ENCODE measurements at places on chromosomes 4 and X.

- no peak for DNase-seq
Measured at GRCh38 chr4:136925203-136925602, 607.1 kb downstream of the PCDH18 start.

DNA sequence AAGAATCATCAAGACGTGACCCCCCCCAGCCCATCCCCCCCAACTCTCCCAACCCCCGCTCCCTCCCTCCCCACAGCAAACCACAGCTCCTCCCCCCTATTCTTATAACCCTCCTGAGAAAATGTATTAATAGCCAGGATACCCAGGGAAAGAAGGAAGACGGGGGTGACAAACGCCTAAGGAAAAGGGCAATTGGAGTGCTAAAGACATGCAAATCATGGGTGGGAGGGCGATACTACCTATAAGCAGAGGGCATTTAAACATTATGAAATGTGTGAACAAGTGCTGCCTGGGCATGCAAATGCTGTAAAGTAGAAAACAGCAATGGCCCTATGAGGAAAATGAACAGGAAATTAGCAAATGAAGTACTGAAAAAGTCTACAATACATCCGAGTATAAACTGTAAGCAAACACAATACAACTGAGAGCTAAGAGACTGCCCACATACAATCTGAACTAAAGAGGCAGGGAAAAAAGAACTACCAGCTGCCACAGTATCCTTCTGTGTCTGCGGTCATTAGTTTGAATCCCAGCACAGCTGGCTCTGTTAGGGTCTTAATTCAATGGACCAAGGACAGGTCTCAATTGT is 2.4 kb downstream of the CXXC4 start:
- no peak for DNase-seq

GRCh38 chr4:170128219-170128804 is 38.6 kb upstream of the AADAT start:
- no peak for DNase-seq

DNA sequence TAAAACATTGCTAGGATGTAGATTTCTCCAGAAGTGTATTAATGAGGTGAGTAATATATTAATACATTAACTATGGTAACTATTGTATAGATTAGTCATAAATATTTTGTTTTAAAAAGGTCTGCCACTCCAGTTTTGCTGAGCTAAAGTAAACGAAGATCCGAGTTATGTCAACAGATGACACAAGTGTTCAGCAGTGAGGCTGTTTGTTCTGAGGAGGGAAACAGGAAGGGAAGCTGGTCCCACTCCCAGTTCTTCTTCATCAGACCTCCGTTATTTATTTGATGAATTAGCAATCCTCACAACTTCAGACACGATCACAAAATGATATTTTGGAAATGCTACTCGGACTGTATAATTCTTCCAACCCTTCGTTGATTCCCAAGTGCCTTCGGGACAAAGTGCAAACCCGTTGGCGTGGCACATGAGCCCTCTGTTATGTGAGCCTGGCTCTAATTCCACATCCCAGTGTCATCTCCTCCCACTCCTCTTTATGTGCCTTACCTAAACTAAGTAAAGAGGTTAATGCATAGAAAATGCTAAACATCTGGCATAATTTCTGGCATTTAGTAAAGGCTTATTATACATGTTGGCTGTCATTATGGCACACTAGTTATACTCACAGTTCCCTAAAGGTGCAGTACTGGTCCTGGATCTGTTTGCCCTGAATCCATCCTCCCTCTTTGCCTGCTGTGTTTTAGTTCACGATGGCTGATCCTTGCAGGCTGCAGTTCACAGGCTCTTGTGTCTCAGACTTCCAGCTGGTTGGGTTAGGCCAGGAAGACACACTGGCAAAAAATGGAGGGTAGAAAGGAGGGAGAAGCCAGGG is 190.6 kb upstream of the LNX1 start:
- no peak for DNase-seq

GRCh38 chr4:156672492-156673305 is 298.9 kb downstream of the PDGFC start:
- DNase-seq, result no peak

DNA sequence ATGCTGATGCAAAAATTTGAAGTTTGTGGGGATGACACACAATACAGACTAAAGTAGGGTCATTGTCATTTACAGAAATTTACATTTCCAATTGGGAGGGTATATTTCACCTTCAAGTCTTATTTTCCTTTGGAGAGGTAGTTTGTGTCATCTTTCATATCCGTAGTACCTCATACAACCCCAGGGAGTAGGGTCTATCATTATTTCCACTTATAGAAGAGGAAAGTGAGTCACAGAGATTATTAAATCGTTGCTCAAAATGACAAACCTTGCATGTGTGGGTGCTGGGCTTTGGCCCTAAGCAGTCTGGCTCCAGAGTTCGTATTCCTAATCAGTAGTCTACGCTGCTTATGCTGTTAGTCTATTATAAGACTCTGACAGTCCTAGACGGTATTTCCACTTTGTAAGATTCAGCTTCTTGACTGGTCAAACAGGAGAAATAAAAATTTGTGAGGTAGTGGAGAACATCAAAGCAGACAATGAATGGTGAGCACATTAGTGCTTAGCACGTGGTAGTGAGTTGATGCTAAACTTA is 516.5 kb downstream of the PCDH7 start:
- DNase-seq, result no peak

- no peak for DNase-seq
Measured at GRCh38 chrX:20729416-20729815, 462.7 kb upstream of the RPS6KA3 start.
